NCI-H1436 treated with DMSO at 0.1 percent for 48 hours (cell line): ENCODE measurements at places on chromosomes 3 and 15.

DNA sequence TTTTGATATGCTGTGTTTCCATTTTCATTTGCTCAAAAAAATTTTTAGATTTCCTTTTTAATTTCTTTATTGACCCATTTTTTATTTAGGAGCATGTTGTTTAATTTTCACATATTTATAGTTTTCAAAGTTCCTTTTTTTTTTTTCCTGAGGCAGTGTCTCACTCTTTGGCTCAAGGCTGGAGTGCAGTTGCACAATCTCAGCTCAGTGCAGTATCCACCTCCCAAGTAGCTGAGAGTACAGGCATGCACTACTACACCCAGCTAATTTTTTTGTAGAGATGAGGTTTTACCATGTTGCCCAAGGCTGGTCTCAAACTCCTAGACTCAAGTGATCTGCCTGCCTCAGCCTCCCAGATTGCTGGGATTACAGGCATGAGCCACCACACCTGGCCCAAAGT, 36.2 kb downstream of the PFN2 start:
- no peak for DNase-seq

- no peak for DNase-seq
Observed at GRCh38 chr15:83881156-83881555, 227.2 kb downstream of the ADAMTSL3 start.

GRCh38 chr3:38314112-38314763, 32.1 kb downstream of the SLC22A14 start:
- DNase-seq: no peak

DNA sequence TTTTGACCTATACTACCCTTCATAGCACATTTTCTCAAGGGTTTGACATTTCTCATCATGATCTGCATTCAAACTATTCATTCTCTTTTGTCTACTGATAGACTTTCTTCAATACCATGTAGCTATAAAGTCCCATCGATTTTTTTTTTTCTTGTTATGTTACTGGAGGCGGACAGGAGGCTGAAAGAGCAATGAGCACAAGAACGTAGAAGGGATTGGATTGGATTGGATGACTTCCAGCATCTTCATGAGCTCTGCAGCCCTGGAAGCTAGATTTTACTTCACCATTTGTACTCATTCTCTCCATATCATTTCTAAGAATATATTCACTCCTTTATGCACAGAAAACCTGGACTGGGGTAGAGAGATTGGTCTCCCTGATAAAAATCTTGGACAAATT, 43.2 kb downstream of the DUT start:
- DNase-seq: no peak

DNA sequence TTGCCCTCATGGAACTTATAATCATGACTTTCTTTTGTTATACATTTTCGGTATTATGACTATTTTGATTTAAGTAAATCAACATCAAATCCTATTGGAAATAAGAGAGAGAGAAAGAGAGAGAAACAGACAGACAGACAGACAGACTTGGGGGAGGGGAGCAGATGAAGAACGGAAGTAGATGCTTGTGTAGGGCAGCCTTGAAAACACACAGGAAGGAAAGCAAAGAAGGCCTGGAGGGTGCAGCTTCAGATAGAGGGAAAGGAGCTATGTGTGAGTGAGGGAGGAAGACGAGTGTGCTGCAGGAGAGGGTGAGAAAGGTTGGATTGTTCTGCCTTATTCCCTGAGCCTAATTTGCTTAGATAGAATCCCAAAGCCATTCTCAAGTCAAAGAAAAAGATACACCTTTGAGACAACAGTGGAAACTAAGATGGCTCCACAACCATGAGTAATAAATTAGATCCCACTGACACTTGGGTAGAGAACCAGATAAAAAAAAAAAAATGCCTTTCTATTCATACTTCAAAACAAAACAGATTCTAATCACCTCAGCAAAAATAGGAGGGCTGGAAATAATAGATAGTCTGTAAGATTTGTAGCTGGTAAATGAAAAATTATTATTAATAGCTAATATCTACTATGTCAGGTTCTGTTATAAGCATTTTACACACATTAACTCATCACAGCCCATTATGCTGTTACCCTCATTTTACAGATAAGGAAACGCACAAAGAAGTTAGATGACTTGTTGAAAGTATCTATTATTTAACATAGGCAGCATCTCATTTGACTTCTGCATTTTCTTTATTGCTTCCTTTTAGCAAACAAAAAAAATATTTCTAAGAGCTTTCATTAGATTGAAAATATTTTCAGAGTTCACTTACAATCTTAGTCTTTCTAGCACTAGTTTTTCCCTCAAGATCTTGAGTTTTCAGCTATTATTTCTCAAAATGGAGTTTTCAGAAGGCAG, 214.1 kb downstream of the TNIK start:
- DNase-seq: no peak

GRCh38 chr3:131995891-131996290, 38.9 kb downstream of the CPNE4 start:
- no peak for DNase-seq

- no peak for DNase-seq
Observed at GRCh38 chr3:149276619-149277018, 55.0 kb upstream of the CP start.

GRCh38 chr15:58574631-58575030, 142.8 kb downstream of the LIPC start:
- no peak for DNase-seq

DNA sequence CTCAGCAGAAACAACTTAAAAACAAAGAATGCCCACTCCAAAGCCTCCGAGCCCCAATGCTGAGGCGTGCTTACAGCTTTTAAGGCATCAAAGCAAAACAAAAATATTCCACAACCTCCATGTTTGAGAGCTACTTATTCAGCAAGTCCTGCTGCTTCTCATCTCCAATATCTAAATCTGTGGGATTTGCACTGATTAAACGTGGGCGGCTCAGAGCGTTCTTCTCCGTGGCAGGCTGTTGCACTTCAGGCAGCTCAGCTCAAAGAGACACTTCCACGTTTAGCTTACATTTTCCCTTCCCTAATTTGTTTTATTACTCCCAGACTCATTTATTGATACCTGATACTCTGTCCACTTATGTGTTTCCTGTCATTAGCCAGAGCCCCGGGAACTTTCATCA, 282.6 kb upstream of the MCTP2 start:
- DNase-seq: no peak

GRCh38 chr15:57334257-57334656, 42.0 kb upstream of the CGNL1 start:
- DNase-seq: no peak

DNA sequence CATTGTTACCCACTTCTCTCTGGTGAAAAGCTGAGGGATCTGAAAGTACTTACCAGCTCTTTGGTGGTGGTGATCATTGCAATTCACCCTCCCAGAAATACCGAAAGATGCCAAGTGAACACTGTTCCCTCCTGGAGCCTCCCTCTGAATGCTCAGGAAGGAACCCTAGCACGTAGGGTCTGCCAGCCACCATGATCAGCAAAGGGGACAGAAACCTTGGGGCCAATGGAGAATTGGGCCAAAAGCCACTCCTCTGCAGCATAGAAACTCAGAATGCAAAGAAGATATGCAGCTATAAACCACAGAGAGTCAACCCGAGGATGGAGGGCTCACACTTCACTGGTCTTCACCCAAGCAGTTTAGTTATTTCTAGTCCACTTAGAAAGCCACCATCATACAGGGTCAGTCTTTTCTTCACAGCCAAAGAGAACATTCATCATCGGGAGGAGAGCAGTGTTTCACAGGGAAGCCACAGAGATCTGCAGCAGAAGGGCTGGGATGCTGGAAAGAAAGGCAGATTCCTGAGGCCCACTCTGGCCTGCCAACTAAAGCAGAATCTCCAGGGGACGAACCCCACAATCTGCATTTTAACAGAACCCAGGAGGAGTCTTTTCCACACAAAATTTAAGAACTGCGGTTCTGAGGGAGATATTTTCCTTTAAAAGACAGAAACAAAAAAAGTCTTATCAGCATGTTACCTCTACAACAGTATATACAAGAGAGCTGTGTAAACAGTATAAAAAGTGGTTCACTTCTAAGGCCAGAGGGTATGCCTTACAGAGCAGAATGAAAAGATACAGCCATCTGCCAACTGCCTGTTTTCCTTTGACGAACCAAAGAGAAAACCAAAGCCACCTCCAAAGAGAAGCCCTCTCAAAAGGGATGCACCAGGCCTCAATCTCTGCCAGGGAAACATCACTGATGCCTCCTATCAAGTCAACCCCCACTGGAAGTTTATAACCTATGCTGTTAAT, 11.3 kb downstream of the TBC1D2B start:
- no peak for DNase-seq

DNA sequence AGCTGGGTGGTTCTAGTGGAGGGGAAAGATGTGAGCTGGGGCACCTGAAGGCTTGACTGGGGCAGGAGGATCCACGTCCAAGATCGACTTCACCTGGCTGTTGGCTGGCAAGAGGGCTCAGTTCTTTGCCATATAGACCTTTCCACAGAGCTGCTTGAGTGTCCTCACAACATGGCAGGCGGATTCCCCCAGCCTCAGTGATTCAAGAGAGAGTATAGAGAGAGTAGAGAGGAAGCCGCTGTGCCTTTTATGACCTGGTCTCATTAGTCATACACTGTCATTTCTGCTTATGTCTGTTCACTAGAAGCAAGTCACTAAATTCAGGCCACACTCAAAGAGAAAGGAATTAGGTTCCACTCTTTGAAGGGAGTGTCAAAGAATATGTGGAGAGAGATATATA, 101.6 kb downstream of the APBA2 start:
- no peak for DNase-seq

- no peak for DNase-seq
Observed at GRCh38 chr15:44289259-44289790, 806 bp downstream of the GOLM2 start.

DNA sequence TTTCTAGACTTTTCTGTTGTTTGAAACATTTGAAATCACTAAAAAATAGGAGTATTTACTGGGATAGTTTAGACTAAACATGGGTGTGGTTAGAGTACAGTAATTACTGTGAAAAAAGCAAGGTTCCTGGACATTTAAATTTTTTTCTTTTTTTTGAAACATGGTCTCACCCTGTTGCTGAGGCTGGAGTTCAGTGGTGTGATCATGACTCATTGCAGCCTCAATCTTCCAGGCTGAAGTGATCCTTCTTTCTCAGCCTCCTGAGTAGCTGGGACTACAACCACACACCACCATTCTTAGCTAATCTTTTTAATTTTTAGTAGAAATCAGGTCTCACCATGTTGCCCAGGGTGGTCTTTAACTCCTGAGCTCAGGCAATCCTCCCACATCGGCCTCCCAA, 20.4 kb upstream of the CELF6 start:
- DNase-seq: no peak

DNA sequence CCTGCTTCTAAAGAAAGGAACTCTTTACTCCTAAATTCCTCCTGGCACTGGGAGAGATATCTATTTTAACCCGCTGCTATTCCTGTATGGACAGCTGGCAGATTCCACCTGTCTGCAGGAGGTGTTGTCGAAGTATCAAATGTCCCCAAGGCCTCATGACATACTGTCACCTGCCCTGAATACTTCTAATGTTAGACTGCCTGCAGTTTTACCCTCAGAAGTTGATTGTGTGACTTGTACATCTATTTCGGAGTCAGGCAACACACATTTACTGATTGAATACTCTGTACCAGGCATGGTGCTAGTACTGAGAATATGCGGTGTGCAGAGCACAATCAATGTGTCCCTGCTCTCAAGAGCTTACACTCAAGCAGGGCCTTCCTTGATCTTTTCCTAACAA, 38.6 kb downstream of the PDZRN3 start:
- DNase-seq: no peak

GRCh38 chr15:81303244-81304225, 20.4 kb downstream of the STARD5 start:
- no peak for DNase-seq

GRCh38 chr15:77819851-77820728, 187.4 kb upstream of the LINGO1 start:
- DNase-seq: no peak

DNA sequence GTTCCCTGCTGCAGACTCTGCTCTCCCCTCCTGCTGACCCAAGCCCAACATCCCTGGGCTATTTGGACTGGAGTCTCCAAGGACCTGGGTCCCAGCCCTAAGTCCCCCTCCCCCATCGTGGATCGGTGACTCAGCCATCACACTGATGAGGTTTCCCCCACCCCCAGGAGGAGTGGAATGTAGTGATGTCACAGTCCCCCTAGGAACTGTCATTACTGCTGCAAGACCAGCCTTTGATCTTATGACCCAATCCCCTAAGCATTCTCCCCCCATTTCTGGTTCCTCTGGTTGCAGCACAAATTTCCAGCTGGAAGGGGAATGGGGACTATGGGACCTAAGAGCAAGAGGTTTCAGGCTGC, 63.4 kb upstream of the CSPG4 start:
- DNase-seq: no peak

DNA sequence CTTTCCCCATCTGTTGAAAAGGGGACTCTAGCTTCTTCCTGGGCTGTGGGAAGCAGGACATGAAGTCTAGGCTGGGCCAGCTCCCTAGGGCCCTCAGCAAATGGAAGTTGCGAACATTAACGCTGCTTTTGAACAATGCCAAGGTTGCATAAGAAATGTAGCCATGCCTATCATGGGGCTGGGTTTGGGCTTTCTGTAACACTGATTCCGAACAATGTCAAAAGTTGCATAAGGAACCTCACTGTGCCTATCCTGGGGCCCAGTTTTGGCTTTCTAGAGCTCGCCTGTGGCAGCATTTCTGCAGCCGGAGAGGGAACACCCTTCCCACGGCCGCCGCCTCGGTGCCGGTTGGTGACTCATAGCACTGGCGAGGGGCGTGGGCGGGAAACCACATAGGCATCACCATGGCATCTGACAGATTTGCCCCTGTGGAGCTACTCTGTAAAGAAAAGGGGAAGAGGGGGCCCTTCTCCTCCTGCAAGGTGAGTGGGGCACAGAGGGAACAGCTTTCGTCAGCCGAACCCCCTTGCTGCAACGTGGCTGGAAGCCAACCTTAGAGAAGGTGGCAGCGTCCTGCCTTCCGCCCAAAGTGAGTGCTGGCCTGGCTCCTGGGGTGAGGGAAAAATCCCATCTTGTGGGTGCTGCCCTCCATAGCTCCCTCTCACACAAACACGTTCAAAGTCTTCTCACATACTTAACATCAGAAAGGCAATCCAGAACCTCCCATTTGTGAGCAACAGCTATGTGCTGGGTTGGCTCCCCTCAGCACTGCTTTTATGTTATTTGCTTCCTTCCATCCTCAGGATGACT, 46.6 kb upstream of the ATP2B2 start:
- DNase-seq: no peak

DNA sequence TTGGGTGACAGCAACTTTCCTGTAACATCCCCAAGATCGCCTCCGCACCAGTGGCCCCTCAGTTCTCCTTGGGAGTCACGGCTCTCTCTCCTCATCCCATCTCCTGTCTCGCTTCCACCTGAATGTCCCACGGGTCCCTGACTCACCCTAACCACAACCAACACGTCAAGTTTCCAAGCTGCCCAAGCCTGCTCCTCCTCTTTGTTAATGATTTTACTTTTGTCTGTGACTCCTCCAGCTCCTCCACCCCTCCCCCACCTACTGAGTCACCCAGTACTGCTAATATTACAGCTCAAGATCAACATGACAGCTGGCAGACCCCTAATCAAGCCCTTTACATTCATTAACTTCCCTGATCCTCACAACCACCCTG, 39.3 kb downstream of the BDH1 start:
- DNase-seq: no peak

- no peak for DNase-seq
Observed at GRCh38 chr15:32687556-32687955, 30.2 kb upstream of the GREM1 start.

GRCh38 chr15:57183614-57184344, 192.5 kb upstream of the CGNL1 start:
- no peak for DNase-seq

- DNase-seq: no peak
Observed at GRCh38 chr3:14435175-14436014, 33.0 kb downstream of the SLC6A6 start.

GRCh38 chr3:117660941-117661817, 951.6 kb downstream of the TUSC7 start:
- no peak for DNase-seq

GRCh38 chr3:87798567-87798947, 260.2 kb downstream of the CGGBP1 start:
- no peak for DNase-seq
